ENCODE measurements at places on chromosomes 16 and 17. TPM values are rescaled to one million over a fixed set of nuclear protein-coding genes. Genes with fewer than 3 reads are reported as not detected.

DNA sequence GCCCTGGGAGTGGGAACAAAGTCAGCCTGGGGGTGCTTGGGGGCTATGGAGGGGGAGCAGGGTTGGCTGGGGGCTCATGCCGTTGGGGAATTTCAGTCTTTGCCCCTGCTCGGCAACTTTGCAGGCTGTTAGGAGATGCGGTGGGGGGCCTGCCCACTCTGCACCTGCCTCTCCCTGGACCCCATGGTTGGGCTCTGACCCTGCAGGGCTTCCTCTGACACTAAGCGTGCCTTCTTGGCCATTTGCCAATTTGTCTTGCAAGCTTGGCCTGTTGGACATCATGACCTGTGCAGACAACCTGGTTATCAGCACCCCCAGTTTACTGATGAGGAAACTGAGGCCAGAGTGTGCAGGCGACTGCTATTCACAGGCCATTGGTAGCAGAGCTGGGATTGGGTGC is 14.6 kb downstream of the ADCY7 start:
- H3K27ac ChIP-seq, result no peak overlapping the region
- no peaks in the 10 kb centered on the region for H3K4me1 ChIP-seq
- H3K4me3 ChIP-seq, result no peak overlapping the region
- no peaks in the 10 kb centered on the region for H3K27me3 ChIP-seq

DNA sequence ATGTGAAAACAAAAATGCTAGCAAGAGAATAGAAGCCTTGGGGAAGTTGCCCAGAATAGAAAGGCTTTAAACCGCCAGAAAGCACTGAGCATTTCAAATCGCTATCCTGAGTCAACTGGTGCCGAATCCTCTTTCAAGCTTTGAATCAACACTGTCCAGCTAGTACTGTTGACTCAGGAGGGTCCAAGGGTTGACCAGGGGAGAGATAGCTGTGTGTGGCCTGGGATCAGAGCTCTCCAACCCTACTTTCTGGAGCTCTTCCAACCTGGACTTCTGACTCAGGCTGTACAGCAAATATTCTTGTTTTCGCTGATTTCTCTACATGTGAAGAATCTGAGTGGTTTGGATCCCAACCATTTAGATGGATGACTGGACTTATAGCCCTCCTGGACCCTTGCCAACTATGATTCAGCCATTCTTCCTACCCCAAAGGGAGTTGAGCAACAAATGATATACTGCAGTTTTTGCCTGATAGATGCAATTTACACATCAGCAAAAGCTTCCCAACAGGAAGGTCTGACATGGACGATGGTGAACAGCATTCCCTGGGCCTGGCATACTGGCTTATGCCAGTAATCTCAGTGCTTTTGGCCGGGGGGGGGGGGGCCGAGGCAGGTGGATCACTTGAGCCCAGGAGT is 154.0 kb upstream of the SDK2 start:
- H3K4me3 ChIP-seq, result no peak overlapping the region
- DNase-seq, result no peak
- no peaks in the 10 kb centered on the region for H3K4me1 ChIP-seq
- H3K27ac ChIP-seq, result no peak overlapping the region
- H3K27me3 ChIP-seq, result no peaks in the 10 kb centered on the region
- H3K36me3 ChIP-seq, result no peaks in the 10 kb centered on the region

Gene SOST
- not detected for total RNA-seq

Gene OTOP2
- total RNA-seq, result not detected

- H3K27me3 ChIP-seq, result no peaks in the 10 kb centered on the region
- no peaks in the 10 kb centered on the region for H3K36me3 ChIP-seq
- no peak overlapping the region for H3K27ac ChIP-seq
- H3K4me1 ChIP-seq, result no peaks in the 10 kb centered on the region
- H3K4me3 ChIP-seq, result no peak overlapping the region
- DNase-seq, result no peak
These were observed 18.1 kb downstream of the PPL start for GRCh38 chr16:4918781-4919251.

DNA sequence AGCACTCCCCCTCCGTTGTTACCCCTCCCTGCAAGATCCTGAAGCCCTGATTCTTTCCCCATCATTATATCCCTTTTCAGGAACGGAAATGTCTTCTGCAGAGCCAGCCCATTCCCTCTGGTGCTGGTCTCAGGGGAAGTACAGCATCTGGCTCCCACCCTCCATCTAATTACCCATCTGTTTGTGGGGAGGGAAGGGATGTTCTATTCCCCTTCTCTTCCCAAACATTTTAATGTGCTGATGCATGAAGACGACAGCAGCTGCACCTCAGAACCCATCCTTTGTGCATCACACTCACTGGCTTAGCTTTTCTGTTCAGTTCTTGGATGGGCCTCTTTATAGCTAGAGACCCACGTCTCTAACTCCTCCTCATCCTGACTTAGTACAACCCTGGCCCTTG is 367.2 kb downstream of the CDH13 start:
- no peak overlapping the region for H3K27ac ChIP-seq
- H3K4me3 ChIP-seq, result no peak overlapping the region
- H3K4me1 ChIP-seq, result peaks cover 17% of the 10 kb centered on the region
- no peaks in the 10 kb centered on the region for H3K27me3 ChIP-seq

DNA sequence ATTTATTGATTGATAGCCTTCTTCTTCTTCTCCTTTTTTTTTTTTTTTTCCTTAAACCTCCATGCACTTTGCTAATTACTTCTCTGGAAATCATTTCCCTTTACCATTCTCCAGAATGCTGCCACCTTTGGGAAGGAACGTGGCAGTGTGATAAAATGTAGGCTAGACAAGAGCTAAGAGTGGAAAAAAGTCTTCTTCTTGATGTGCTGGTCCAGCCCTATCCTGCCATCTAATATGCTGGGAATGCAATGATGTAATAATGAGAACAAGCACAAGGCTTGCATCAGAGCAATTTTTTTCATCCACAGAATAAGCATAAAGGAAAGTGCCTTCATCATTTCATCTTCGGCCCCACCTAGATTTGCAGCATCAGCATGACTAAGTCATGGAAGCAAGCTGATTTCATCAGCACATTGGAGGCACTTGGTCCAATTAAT is 128.7 kb upstream of the ZFHX3 start:
- no peaks in the 10 kb centered on the region for H3K27me3 ChIP-seq
- DNase-seq, result no peak
- no peaks in the 10 kb centered on the region for H3K4me1 ChIP-seq
- no peaks in the 10 kb centered on the region for H3K36me3 ChIP-seq
- no peak overlapping the region for H3K27ac ChIP-seq

Gene HLF
- 38.4 TPM for total RNA-seq

GRCh38 chr16:14011001-14011400 is 60.1 kb upstream of the MRTFB start:
- no peaks in the 10 kb centered on the region for H3K27me3 ChIP-seq
- no peaks in the 10 kb centered on the region for H3K4me1 ChIP-seq
- no peak for DNase-seq
- H3K4me3 ChIP-seq, result no peak overlapping the region

DNA sequence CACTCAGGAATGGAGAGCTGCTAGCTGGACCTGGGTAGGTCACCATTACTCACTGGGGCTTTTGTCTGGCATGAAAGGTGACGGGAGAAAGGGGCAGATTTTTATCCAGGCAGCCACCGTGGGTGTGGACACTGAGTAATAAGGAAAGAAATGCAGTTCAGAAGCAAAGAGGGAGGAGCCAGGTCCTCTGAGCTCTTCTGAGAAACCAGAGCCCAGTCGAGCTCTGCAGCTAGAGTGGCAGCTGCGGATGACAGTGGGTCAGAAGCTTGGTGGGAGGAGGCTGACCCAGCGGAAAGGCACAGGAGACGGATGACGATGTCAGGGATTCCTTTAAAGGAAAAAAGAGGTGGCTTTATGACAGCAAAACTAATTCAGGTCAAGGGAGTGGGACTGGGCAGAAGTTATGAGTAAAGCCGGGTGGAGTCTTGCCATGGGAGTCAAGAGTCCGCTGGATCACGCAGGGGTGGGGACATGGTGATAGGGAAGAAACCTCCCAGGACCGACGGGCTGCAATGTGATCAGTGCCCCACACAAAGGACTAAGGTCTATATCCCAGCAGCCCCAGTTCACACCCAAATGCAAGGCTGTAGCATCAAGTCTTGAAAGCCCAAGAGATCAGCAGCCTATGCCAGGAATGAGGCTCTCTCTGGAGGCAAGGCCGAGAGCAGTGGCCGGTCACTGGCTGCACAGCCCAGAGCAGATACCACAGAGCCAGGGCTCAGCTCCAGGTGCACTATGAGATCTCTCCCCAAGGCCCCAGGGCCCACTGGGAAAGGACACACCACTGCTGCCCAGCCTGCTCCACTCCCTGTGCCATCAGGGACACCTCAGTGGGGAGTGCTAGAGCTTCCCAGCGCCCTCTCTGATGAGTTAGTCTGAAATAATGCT is 6.3 kb upstream of the MNT start:
- H3K36me3 ChIP-seq, result no peaks in the 10 kb centered on the region
- H3K27me3 ChIP-seq, result no peaks in the 10 kb centered on the region
- peaks cover 52% of the 10 kb centered on the region for H3K4me1 ChIP-seq
- no peak overlapping the region for H3K4me3 ChIP-seq
- peak; percentile 92 for DNase-seq

Gene TPSD1
- total RNA-seq, result not detected

DNA sequence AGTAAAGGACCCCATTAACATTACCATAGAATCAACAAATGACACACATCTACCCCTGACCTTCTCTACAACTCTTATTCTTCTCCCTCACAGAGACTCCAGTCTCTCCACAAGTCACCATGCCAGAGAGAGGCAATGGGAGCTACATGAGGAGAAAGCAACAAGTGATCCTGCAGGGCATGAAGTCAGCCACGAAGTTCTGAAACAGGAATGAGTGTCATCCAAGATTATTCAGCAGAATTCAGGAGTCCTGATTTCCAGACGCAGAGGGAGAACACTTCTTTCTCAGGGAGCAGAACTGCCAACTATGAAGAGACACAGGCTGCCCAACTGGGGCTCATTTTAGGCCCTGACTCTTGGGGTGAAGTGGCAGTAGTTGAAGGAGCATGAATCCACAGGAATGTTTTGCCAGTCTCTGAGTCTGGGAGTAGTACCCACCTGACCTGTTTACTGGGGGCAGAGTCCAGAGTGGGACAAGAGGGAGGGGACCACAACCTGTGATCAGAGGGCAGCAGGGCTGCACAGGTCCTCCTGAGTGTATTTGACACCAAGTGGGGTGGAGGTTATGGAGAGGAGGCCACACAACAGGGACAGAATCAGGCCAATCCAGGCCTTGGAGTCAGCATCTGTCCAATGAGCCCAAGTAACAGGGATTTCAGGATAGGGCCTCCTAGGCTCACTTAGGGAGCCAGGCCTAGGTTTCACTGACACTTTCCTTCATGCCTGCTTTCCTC is 2.4 kb upstream of the MTMR4 start:
- H3K4me1 ChIP-seq, result no peaks in the 10 kb centered on the region
- peaks cover 4% of the 10 kb centered on the region for H3K36me3 ChIP-seq
- DNase-seq, result no peak

DNA sequence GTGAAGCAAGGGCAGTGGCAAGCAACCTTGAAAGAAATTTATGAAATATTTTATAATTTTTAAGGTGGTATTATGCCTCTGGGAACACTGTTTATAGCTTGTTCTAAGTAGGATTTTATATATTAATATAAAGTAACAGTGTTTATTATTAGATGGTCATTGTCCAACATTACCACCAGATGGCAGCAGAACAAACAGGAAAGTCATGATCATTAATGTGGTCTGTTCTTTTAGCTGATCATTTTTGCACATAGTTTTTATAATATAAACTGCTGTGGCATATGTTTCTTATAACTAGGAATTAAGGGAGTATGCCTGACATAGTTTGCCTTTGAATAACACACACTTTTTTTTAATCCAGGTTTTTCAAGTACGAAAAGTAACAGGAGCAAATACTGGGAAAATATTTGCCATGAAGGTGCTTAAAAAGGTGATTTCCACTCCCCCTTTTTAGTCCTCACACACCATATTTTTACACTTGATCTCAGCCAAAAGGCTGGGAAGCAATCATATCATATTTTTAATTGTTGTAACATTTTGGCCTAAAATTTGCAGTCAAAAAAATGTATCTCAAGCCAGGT is 21.4 kb downstream of the RPS6KB1 start:
- no peak overlapping the region for H3K4me3 ChIP-seq
- H3K27me3 ChIP-seq, result no peaks in the 10 kb centered on the region
- peaks cover 56% of the 10 kb centered on the region for H3K36me3 ChIP-seq
- no peak for DNase-seq

Measured in right atrium auricular region (tissue), 2 donors.